ENCODE measurements at places on chromosomes 11 and 22.

DNA sequence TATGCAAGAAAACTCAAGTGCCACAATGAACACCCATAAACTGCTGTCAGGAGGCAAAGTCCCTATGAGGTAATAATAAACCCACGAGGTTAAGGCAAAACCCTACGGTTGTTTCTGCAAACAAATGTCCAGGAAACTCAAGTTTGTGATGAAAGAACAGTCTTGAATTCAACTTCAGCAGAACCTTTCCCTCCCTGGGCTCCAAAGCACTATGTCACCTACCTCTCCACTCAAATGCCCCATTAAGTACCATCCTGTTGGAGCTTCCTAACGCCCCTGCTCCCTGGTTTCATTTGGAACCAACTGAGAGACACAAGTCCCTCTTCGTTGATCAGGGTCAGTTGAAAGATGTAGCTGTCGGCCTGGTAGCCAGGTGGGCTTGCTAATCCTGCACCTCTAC lies 2.6 kb upstream of the C11orf91 start:
- no peak for DNase-seq
- H3K36me3 ChIP-seq, result peaks cover 34% of the 10 kb centered on the region
- peaks cover 73% of the 10 kb centered on the region for H3K4me1 ChIP-seq
- H3K27me3 ChIP-seq, result no peaks in the 10 kb centered on the region
- H3K4me3 ChIP-seq, result no peak overlapping the region

GRCh38 chr11:102317768-102318103 lies 452 bp downstream of the BIRC3 start:
- no peak for DNase-seq
- no peaks in the 10 kb centered on the region for H3K27me3 ChIP-seq

DNA sequence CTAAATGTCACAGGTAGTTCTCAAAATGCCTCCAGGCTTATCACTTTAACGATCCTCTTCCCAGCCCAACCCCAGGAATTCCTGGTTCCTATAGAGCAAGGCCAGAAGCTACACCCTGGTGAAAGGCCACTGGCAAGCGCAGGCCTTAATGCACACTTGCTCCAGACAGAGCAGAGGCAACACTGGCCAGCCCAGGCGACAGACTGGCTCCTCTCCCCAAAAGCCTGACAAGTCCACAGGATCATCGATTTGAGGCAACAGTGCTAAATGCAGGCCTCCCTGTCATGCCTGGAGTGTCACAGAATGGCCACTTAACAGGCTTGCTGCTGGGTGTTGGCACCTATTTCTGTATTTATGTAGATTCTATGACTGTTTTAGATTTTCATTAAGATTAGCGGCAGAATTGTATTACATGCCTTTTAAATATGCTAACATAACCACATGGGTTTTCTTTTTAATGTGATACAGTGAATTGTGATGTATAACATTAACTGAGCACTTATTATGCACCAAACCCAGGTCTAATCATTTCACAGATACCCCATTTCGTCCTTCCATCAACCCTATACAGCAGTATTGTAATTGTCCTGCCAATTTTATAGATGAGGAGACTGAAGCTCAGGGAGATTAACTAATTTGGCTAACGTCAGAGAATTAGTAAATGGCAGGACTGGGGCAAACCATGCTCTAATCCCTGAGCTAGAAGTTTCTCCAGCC lies 38.6 kb downstream of the PACSIN2 start:
- no peaks in the 10 kb centered on the region for H3K36me3 ChIP-seq
- no peak overlapping the region for H3K4me3 ChIP-seq
- H3K4me1 ChIP-seq, result peaks cover 23% of the 10 kb centered on the region
- no peak overlapping the region for H3K27ac ChIP-seq

- no peak for DNase-seq
- H3K27ac ChIP-seq, result no peak overlapping the region
- H3K4me1 ChIP-seq, result no peaks in the 10 kb centered on the region
- peaks cover 27% of the 10 kb centered on the region for H3K27me3 ChIP-seq
- no peaks in the 10 kb centered on the region for H3K36me3 ChIP-seq
These were observed 104.1 kb downstream of the BRD1 start for GRCh38 chr22:49723478-49724029.

DNA sequence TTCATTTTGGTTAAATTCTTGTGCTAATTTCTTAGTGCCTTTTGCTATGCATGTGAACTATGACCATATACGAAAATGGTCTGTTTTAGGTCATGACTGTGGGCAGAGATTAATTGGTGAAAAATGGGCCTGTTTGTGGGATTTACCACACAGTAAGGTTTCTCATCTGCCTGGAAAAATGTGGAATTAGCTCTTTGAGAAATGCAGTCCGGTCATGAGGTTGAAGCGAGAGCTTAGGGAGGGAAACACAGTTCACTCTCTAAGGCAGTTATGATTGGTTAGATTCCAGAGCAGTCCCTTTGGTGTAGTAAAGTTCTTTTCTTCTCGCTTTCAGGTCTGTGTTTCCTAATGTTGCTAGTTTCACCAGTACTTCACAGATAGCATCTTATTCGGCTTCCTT lies 1.2 kb upstream of the PDE3B start:
- no peaks in the 10 kb centered on the region for H3K36me3 ChIP-seq
- no peaks in the 10 kb centered on the region for H3K4me1 ChIP-seq
- no peak overlapping the region for H3K4me3 ChIP-seq
- peaks cover 75% of the 10 kb centered on the region for H3K27me3 ChIP-seq
- no peak overlapping the region for H3K27ac ChIP-seq
- no peak for DNase-seq

DNA sequence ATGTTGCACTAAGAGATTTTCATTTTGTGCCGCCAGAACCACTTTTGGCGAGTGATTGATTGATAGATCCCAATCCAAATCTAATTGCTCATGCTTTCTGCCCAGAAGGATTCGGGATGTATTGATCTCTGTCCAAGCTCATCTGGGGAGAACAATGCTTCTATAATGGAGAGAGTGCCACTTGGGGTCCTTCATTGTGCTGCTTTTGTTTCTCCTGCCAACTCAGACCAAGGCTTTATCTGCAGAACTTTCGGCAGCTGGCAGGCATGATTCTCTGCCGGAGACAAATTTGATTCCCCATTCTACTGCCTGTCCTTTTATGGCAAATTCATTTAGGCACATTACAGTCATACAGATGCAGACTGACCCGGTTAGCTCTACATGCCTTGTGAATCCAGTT lies 62.9 kb upstream of the NTM start:
- H3K27ac ChIP-seq, result no peak overlapping the region
- H3K4me1 ChIP-seq, result no peaks in the 10 kb centered on the region
- no peak for DNase-seq
- no peaks in the 10 kb centered on the region for H3K27me3 ChIP-seq
- H3K4me3 ChIP-seq, result no peak overlapping the region
- H3K36me3 ChIP-seq, result no peaks in the 10 kb centered on the region

- no peak overlapping the region for H3K27ac ChIP-seq
- no peak overlapping the region for H3K4me3 ChIP-seq
- DNase-seq, result no peak
- H3K4me1 ChIP-seq, result peaks cover 5% of the 10 kb centered on the region
These were observed 882 bp downstream of the CYB5R2 start for GRCh38 chr11:7672276-7672959.

GRCh38 chr22:17258015-17258787 lies 39.0 kb upstream of the ADA2 start:
- no peaks in the 10 kb centered on the region for H3K36me3 ChIP-seq
- H3K27ac ChIP-seq, result no peak overlapping the region
- H3K27me3 ChIP-seq, result no peaks in the 10 kb centered on the region
- H3K4me1 ChIP-seq, result no peaks in the 10 kb centered on the region
- no peak overlapping the region for H3K4me3 ChIP-seq

DNA sequence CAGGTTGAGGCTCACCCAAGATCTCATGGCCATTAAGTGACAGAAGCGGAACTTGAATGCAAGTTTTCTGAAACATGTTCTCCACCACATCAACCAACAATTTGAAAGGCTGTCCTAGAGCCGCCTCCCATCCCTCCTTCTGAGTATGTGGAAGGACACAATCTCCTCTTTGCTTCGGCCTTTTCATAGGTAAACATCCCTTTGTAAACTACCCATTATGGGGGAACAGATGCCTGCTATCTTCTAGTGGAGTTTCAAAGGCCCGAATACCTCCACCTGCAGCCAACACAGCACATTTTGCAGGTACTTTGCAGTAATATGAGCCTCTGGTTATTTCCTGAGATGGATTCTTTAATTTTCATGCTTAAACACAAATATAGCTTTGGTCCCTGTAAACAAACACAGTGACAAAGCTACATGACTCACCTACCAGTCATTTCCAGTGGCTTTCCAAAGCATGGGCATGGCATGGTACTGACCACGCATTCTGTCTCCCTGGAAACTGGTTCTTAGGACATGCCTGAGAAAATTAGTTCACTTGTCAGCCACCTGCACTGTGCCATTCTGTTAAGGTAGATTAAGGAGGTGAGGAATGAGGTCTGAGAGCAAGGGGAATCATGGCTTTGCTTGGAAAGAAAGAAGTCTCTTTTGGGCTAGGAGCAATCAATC lies 60.2 kb downstream of the EHF start:
- H3K4me1 ChIP-seq, result peaks cover 41% of the 10 kb centered on the region
- DNase-seq, result no peak
- H3K27ac ChIP-seq, result peak overlapping the region; percentile 33
- no peaks in the 10 kb centered on the region for H3K36me3 ChIP-seq
- H3K4me3 ChIP-seq, result no peak overlapping the region

DNA sequence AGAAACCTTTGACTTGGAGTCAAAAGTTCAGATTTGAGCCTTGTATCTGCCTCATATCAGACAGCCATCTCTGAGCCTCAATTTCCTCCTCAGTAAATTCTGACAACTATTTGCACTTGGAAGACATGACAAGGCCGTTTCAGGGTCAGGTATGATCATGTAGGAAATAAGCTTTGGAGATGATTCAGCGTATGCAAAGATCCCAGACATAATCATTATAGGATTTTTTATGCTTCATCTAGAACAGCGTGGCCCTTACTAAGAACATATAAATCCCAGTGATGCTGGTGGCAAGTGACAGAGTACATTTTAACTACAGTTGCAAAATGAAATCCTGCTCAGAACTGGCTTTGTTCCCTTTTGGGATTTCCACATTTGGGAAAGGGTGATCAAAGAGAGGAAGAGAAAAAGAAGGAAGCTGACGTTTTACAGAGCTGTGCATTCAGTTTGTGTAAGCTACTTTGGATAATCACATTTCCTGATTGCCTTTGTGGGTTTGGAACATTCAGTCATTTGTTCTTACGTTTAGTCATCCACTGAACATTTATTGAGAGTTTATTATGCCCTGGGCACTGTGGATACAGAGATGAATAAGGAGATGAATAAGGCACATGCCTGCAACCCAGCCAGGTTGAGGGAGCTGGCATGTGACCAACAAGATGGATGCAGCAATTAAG lies 81.9 kb upstream of the HEPHL1 start:
- H3K4me3 ChIP-seq, result no peak overlapping the region
- no peaks in the 10 kb centered on the region for H3K36me3 ChIP-seq
- H3K27me3 ChIP-seq, result no peaks in the 10 kb centered on the region
- H3K27ac ChIP-seq, result peak overlapping the region; percentile 97
- DNase-seq, result no peak

DNA sequence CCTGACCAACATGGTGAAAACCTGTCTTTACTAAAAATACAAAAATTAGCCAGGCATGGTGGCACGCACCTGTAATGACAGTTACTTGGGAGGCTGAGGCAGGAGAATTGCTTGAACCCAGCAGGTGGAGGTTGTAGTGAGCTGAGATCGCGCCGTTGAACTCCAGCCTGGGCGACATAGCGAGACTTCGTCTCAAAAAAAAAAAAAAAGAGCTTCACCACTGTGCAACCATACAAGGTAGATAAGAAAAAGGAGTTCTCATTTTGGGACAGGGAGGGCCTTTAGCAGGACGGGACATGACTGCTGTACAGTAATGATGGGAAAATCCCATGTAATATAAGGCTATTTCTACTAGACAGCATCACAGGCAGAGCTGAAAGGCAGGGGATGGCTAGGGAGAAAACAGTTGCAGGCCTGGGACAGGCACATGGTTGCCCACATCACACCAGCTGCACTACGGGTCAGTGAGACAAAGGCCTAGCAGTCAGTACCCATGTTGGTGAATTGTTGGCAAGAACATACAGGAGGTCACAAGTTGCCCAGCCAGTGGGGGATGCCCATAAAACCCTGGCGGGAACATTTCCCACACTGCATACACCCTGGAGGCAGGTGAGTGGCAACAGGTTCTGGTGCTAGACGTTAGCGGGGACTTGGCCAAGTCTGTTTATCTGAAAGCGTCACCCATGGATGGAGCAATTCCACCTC lies 5.4 kb downstream of the TANGO2 start:
- no peaks in the 10 kb centered on the region for H3K27me3 ChIP-seq
- no peak overlapping the region for H3K4me3 ChIP-seq
- H3K4me1 ChIP-seq, result no peaks in the 10 kb centered on the region
- DNase-seq, result peak; percentile 23

DNA sequence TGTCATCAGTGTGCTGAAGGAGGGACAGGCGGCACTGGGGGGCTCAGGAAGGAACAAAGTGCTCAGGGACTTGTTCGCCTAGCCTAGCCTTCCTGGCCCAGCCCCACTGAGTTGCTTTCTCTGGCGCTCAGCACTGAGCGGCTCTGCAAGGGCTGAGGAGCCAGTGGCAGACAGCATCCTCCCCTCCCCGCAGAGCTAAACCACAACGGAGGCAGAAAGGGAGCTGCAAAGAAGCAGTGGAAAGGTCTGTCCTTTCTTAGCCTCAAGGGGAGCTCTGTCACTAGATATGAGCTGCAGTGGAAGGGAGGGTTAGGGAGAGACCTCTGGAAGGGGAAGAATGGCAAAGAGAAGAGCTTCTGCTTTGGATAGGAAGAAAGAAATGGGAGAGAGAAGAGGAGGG lies 89.7 kb upstream of the PHOX2A start:
- no peak overlapping the region for H3K27ac ChIP-seq
- H3K27me3 ChIP-seq, result no peaks in the 10 kb centered on the region
- H3K4me3 ChIP-seq, result no peak overlapping the region
- no peaks in the 10 kb centered on the region for H3K4me1 ChIP-seq
- H3K36me3 ChIP-seq, result 0 out of 2 replicates have a peak, but pooled peaks cover 4% of the 10 kb centered on the region

GRCh38 chr22:17120711-17121232 lies 388 bp downstream of the TMEM121B start:
- H3K4me1 ChIP-seq, result no peaks in the 10 kb centered on the region
- H3K36me3 ChIP-seq, result no peaks in the 10 kb centered on the region
- H3K27me3 ChIP-seq, result peaks cover 23% of the 10 kb centered on the region
- peak overlapping the region; percentile 28 for H3K4me3 ChIP-seq

GRCh38 chr11:40885250-40885954 lies 574.0 kb downstream of the LRRC4C start:
- DNase-seq, result no peak
- no peaks in the 10 kb centered on the region for H3K36me3 ChIP-seq
- no peaks in the 10 kb centered on the region for H3K4me1 ChIP-seq
- H3K27me3 ChIP-seq, result no peaks in the 10 kb centered on the region
